Amygdala (tissue), 56 donors: ENCODE measurements at places on chromosomes 3 and 15.

- DNase-seq, result no peak
These were observed 2.2 kb downstream of the AADAC start for GRCh38 chr3:151816091-151816604.

DNA sequence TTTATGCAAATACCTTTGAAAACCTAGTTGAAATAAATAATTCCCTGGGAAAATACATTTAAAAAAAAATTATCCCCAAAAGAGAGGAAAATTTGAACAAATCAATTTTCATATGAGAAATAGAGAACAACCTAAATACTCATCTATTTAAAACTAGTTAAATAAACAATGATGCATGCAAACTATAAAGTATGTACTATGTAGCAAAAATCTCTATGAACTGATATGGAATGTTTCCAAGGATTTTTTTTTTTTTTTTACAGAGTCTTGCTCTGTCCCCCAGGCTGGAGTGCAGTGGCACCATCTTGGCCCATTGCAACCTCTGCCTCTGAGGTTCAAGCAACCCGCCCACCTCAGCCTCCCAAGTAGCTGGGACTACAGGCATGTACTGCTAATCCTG, 27.2 kb upstream of the B3GALNT1 start:
- no peak for DNase-seq

GRCh38 chr3:105728771-105729312, 140.0 kb downstream of the CBLB start:
- no peak for DNase-seq

GRCh38 chr3:58411851-58412830, 21.5 kb downstream of the PDHB start:
- DNase-seq, result no peak

- DNase-seq, result no peak
These were observed 58.6 kb downstream of the SOX2 start for GRCh38 chr3:181770296-181770695.

DNA sequence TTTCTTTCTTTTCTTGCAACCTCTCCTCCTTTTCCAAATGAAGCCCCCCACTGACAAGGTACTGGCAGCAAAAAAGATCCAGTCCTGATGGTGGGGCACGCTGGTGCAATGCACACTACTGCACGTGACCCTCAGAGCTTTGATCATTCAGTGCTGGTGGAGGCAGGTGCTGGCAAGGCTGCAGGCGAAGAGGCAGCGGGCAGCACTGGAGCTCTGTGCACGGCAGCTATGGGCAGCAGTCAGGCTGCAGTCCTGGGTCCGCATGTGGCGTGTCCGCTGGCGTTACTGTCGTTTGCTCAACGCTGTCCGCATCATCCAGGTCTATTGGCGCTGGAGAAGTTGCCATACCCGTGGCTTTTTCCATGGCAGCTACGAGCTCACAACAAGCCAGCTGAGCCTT, 40.1 kb upstream of the IQCF6 start:
- DNase-seq, result no peak

DNA sequence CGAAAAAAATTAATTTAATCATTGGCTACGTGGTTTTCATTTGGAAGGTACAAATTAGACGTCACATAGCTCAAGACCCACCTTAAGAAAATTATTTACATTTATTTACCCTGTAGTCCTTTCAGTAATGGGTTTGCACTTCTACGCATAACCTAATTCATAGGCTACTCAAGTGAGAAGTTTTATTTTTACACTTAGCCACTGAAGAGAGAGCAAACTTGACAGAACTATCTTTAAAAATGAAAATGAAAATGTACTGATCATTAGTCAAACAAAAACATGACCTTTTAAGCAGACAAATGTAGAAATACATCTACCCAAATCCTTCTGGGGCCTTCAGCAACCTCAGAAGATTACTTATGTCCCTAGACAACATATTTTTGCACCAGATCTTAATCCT, 269.4 kb upstream of the TTC14 start:
- DNase-seq, result no peak

- no peak for DNase-seq
These were observed 162.7 kb downstream of the STT3B start for GRCh38 chr3:31695280-31696008.

- DNase-seq, result no peak
These were observed 1092.2 kb upstream of the CFAP20DC start for GRCh38 chr3:60142009-60142408.

DNA sequence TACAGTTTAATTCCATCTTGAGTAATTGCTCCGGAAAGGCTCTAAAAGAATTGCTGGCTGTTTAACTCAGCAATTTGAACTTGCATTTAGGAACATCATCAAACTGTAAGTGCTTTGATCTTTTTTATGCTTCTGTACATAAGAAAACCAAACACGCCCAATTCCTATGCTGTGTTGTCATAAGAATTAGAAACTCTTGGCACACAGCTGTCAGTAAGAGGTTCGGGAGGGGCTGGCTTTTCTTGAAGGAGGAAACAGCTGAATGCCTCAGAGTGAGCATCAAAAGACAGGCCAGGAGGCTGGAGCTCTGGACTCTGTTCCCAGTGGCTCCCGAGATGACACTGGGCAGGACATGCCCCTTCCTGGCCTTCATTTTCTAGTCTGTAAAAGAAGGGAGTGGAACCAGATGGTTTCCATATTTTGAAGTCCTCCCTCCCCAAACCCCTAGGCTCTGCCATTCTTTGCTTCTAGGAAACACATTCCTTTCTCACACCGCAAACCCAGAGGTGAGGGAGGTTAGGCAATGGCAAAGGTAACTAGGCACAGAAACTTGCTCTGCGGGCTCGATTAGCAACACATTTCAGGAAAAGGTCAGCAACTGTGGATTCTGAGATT, 73.7 kb upstream of the DLG1 start:
- DNase-seq, result no peak

GRCh38 chr3:161415506-161416231, 44.4 kb upstream of the SPTSSB start:
- DNase-seq, result no peak

DNA sequence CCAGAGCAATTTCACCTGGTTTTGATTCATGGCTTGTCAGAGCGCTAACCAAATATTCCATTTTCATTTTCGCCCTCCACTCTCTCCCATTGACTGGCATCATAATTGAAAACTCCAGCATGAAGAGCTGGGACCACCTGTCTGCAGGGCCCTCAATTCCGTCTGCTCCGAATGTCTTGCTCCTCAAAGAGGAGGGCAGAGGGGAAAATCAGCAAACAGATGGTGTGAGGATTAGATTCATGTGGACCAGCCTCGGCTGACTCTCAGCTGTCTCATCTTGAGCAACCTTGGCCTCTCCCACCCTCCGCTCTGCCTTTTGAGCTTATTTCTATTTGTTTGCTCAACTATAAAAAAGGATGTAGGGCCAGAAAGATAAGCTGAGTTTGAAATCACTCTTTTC, 512.2 kb upstream of the PPP2R3A start:
- DNase-seq, result no peak

GRCh38 chr3:152056481-152056880, 183.0 kb downstream of the SUCNR1 start:
- DNase-seq, result no peak

- DNase-seq, result no peak
These were observed 56.9 kb downstream of the AMOTL2 start for GRCh38 chr3:134317106-134317947.

DNA sequence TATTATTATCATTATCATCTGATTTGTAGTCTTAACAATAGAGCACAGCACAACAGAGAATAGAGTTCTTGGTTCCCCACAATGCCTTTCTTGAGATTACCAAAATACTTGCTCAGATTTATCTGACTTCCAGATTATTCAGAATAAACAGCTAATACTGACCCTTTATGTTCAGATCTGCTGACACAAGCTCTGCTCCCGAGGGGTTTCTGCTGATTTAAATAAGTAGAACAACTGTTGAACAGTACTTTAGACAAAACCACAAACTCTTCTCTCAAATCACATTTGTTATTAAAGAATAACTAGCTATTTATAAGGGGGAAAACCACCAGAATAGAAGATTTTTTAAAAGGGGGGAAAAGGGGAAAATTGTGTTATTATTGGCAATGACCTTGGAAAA, 380.2 kb upstream of the ATP11B start:
- no peak for DNase-seq

DNA sequence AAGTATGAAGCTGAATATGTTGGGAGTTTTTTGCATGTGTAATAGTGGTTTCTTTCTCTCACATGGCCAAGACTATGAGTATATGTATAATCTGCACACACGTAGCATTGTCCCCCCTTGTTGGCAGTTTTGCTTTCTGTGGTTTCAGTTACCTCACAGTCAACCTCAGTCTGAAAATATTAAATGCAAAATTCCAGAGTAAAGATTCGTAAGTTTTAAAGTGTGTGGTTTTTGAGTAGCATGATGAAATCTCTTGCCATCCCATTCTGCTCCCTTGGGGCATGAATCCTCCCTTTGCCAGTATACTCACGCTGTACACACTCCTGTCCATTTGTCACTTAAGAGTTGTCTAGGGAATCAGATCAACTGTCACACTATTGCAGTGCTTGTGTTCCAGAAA, 742.0 kb upstream of the CCDC54 start:
- no peak for DNase-seq

GRCh38 chr3:65995515-65995914, 43.2 kb downstream of the MAGI1 start:
- no peak for DNase-seq

DNA sequence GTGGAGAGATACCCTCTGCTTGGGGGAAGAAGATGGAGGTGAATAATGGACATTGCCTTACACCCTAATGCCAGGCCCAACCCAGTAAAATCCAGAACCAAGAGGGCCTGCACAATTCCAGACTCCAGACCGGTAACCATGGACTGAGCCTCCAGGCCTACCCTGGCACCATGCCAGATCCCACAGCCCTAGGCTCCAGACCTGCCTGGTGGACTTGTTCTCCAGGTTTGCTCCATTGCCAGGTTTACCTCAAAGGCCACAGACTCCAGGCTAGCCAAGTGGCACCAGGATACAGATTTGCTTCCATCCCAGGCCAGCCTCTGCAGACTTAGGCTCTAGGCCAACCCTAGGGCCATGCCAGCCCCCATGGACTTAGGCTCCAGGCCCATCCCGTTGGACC, 14.0 kb downstream of the PLCH1 start:
- no peak for DNase-seq

- no peak for DNase-seq
These were observed 4.4 kb downstream of the MTMR14 start for GRCh38 chr3:9653565-9654248.

- no peak for DNase-seq
These were observed 49.7 kb upstream of the ATOSA start for GRCh38 chr15:52728899-52729298.

DNA sequence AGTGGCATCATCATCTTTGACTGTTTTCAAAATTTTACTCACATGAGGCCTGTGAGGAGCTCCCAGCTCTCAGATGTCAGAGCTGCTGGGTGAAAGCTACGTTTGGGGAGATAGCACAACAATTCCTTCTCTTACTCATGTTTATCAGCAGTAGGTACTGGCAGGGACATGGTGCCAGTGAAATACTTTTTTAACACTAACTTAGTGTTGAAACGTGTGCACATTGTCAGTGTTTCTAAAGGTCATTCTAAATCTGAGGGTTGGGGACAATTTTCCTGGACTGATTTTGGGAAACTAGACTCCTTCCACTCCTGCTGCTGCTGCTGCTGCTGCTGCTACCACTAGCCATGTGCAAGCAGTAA, 487.4 kb downstream of the PDCD6IP start:
- no peak for DNase-seq

- DNase-seq, result no peak
These were observed 140.7 kb downstream of the KLF13 start for GRCh38 chr15:31467361-31467760.

DNA sequence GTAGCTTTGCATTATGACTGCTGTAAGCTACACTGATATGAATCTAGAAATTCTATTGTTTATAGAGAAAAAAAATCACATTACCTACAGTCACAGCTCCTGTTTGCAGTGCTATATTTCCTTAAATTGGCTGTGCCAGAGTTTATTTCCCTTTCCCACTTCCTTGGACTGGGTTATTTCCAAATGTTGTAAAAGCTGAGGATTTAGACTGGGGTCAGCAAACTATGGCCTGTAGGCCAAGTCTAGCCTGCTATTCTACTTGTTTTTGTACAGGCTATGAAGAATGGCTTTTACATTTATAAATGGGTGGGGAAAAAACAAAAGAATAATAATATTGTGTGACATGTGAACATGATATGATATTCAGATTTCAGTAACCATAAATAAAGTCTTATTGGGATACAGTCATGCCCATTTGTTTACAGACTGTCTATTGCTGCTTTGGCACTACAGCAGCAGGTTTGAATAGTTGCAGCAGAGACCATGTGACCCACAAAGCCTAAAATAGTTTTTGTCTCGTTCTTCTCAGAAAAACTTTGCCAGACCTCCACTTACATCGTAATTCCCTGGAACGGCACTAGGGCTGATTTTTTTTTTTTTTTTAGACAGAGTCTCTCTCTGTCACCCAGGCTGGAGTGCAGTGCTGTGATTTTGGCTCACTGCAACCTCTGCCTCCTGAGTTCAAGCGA, 7.8 kb downstream of the GLDN start:
- DNase-seq, result no peak

DNA sequence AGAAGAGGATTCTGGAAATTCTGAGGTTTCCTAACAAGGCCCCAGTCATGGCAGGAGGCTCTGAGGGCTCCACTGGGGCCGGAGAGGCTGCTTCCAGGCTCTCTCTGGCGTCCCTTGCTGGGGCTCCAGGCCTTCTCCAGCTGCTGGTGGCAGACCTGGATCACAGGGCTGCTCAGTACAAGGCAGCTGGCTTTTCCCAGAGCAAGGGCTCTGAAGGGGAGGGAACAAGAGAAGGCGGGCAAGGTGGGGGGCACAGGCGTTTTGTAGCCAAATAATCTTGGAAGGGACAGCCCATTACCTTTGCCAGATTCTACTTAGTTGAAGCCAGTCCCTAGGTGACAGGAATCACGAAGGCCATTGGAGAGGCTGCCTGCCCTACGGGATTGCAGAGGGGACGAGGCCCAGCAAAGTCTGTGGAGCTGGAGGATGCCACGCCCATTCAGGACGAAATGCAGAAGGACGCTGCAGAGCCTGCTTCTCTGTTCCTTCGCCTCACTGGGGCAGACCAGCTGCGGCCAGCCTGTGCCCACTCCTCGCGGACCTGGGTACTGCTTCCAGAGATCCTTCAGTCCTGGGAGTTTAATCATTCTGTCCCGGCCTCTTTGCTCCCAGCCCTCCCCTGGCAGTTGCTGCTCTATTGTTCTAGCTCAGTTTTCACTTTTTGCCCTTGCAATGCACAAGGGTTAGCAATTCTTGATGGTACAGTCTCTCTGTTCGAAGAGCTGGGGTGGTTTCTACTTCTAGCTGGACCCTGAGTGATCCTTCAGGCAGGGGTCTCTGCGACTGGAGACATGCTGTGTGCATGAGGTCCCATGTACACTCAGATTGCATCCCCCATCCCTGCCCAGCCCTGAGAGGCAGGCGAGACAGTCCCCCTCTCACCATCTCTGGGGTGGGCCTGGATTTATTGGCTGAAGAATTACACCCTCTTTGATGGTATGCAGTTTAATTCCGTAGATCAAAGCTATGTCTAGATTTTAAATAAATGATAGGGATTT, 149.3 kb upstream of the MEF2A start:
- no peak for DNase-seq
